ENCODE measurements at places on chromosomes 12 and 14.

GRCh38 chr12:67137256-67137655 is 131.9 kb upstream of the CAND1 start:
- no peak for DNase-seq

GRCh38 chr12:95105540-95105939 is 32.1 kb upstream of the NR2C1 start:
- no peak for DNase-seq

GRCh38 chr12:89663577-89664357 is 44.9 kb downstream of the ATP2B1 start:
- no peak for DNase-seq

DNA sequence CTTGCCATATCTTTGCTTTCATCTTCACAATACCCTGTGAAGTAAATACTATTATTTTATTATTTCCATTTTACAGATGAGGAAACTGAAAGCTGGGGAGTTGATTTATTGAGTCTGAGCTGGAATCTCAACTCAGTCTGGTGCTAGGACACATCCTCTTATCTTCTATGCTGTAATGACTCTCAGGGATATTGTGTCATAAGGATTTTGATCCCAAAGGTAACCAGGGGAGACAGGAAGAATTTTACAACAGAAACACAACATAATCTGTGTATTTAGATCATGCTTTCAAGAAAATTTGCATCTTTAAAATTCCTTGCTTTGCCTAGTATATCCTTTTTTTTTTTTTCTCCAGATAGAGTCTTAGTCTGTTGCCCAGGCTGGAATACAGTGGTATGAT is 123.3 kb upstream of the BTG1 start:
- no peak for DNase-seq

DNA sequence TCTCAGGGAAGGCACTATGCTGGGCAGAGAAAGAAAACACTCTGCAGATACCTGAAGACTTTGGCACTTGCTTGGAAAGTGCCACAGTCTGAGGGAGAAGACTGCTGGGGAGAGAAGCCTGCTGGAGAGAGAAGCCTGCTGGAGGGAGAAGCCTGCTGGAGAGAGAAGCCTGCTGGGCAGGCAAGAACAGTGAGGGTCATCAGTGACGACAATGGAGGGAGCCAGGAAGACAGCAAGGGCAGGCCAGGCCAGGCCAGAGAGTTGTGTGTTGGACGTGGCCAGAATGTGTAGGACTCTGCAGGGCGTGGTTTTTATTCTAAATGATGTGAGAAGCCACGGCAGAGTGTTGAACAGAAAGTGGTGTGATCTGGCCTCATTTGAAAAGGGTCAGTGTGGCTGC is 185.3 kb upstream of the ABCD2 start:
- DNase-seq, result no peak

GRCh38 chr14:86299994-86300393 is 770.0 kb downstream of the FLRT2 start:
- no peak for DNase-seq

GRCh38 chr14:99944241-99944651 is 121.0 kb upstream of the EVL start:
- DNase-seq, result no peak

- no peak for DNase-seq
These were observed 680.9 kb downstream of the TMEM121 start for GRCh38 chr14:106207316-106207715.

- DNase-seq, result no peak
These were observed 49.2 kb upstream of the PNMA1 start for GRCh38 chr14:73763396-73763795.

DNA sequence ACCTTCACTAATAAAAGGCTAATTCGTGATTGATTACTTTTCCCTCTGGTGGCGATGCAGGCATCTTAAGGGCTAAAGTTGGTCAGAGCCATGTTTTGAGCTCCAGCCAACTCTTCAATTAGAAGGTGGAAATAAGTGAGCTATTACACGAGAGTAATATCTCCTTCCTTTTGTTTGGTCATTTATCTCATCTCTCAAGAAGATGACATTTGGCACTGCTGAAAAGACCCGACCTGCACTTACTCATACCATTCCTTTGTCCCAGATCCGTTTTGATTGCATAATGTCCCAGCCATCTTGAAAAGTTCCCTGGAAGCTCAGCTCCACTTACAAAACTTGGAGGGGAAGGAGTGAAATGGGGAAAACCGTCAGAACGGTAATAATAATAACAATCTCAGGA is 316.2 kb downstream of the VRK1 start:
- DNase-seq, result no peak

GRCh38 chr12:124633365-124634362 is 66.3 kb upstream of the NCOR2 start:
- no peak for DNase-seq

- DNase-seq, result no peak
These were observed 7.4 kb downstream of the GLIPR1L1 start for GRCh38 chr12:75341873-75342272.

- DNase-seq, result no peak
These were observed at the start of gene MYH7 for GRCh38 chr14:23435543-23436326. MYH7 (minus strand) TSS chr14:23435660; CDS start chr14:23433732, 1,928 bp downstream.

DNA sequence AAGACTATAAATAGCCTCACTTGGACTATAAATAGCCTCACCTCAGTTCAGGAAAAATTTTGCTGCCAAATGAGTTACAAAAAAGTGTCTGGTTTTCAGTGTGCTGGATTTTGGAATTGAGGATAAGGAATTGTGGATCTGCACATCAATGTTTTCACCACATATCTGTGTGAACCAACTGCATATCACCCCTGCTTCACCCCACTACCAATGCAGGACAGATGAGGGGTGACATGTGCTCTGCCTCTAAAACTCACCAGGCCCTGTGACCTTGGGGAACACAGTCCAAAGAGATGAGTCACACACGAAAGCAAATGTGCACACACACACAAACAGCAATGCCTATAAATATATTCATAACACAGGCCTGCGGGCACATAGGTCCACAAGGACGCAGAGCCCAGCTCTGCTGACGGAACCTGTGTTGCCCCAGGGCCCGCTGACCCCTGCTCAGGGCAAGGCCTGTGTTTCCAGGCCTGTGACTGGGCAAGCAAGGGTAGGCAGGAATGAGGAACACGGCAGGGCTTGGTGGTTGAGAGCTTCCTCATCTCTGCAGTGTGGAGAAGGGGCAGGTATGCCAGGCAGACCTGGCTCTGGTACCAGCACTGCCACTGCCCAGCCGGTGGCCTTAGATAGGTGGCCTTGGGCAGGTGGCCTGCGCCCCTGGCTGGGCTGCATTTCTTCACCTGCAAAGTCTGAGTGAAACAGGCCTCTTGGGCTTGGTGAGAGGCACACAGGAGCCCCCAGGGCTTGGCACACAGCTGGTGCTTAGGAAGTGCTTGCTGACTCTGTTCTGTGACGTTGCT is 82.4 kb downstream of the ARL6IP4 start:
- DNase-seq, result no peak

DNA sequence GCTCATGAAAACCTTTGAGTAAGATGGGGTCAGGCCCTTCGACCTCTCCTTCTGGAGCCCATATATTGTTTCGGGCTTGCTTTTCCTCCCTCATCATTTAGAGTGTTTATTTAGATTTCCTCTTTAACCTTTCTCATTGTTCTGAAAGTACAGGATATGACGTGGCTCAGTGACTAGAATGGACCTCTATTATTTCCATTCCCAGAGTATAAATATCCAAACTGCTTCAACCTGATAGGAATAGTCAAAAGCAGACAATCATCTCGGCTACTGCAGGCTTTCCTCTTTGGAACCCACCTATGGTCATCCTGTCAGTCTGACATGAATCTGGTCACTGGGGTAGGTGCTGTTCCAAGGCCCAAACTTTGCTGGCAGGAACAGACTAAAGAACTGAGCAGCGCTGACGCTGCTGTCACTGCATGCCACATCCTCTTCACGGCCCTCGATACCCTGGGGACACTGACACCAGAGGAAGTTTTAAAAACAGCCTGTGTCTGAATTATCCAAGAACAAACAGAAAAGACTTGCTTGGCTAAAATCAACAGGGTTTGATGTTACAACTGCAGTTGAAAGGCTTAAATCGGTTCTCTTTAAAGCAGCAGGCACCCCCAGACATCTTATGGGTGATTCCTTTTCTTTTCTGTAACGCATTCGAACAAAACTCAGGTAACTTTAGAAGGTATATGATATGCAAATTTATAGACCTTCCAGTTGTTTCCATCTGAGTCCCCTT is 5.0 kb upstream of the DDX47 start:
- DNase-seq, result no peak

GRCh38 chr12:68157380-68157779 is 2.2 kb downstream of the IFNG start:
- DNase-seq, result no peak

GRCh38 chr12:108319277-108320234 is 19.6 kb downstream of the CMKLR1 start:
- no peak for DNase-seq

DNA sequence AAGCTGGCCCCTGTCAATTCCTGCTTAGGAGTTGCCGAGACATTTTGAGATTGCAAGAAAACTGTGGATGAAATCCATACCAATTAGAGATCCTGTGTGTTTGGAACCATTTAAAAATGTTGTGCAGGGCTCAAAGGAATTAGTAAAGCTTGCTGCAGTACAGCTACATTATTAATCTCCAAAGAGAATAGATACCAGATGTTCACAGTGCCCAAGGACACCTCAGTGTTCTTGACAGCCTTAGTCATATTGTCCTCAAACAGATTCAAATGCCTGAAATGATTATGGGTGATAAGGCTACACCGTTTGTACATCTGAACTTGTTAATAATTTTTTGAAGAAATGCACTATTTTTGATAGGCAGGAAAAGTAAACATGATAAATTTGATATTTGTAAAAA is 164.6 kb downstream of the MSRB3 start:
- no peak for DNase-seq

GRCh38 chr12:115984616-115985015 is 292.9 kb downstream of the MED13L start:
- no peak for DNase-seq

DNA sequence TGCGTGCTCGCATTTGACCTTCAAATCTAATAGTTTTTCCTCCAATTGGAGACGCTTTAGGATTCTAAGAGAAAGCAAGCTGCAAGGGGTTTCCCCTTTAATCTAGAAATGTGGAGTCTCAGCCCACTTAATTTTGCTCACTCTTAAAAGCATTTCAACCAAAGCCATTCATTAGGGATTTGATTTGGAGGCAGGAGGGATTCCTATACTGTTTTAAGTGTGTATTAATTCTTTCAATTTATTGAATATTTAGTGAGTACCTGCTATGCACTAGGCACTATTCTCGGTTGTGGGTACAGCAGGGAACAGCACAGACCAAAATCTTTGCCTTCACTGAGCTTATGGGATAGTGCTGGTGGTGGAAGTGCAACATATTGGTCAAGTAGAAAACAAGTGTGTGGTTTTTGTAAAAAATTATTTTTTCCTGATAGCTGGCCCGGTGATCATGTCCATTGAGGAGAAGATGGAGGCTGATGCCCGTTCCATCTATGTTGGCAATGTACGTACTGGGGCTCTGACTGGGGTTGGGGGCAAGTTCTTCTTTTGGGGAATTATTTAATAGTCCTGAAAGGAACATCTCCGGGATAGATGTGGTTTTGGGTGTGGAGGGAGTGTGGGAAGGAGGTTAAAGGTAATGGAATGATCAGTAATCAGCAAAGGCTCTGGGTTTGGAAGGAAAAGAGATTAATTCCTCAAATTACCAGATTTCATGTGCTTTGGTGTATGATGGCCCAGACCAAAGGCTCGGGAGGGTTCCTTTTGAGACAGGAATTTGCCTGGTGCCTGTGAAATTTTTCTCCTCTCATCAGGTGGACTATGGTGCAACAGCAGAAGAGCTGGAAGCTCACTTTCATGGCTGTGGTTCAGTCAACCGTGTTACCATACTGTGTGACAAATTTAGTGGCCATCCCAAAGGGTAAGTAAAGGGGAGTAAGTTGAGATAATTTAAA is 1.6 kb downstream of the PABPN1 start:
- no peak for DNase-seq

- peak; percentile 45 for DNase-seq
These were observed 58.1 kb upstream of the CCND2 start for GRCh38 chr12:4215229-4216186.

- DNase-seq, result no peak
These were observed 219.6 kb upstream of the C14orf180 start for GRCh38 chr14:104359969-104360442.

DNA sequence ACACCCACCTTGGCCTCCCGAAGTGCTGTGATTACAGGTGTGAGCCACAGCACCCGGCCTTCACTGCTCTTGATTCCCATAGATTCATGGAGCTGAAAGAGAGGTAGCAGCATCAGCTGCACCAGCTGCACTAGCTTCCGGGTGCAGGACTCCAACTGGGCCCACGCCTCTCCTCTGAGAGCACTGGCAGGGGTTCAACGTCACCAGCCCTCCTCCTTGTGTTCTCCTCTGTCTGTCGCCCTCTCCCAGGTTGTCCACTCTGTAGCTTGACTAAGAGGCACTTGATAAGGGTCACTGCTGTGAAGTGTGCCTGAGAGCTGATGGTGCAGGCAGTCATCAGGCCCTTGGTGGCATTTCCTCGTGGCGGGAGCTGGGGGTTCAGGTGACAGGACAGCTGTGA is 28.3 kb downstream of the MLXIP start:
- no peak for DNase-seq

GRCh38 chr14:70113211-70113610 is 75.5 kb downstream of the SLC8A3 start:
- DNase-seq, result no peak

DNA sequence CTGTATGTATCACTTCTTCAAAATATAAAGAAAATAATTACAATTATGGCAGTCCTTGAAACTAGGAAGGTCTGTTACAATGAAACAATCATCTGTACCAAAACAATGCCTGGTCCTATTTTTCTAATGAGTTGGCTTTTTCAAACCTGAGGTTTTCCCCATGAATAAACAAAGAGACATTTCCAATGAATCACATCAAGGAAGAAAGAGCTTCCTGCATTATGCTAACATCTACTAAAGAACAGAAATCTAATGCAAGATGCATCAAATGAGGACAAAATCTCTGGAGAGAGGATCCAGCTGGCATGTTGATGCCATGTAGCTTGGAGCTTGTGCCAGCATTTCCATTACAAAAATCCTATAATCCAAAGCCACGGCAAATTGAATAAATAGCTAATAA is 29.3 kb downstream of the NIN start:
- DNase-seq, result no peak

DNA sequence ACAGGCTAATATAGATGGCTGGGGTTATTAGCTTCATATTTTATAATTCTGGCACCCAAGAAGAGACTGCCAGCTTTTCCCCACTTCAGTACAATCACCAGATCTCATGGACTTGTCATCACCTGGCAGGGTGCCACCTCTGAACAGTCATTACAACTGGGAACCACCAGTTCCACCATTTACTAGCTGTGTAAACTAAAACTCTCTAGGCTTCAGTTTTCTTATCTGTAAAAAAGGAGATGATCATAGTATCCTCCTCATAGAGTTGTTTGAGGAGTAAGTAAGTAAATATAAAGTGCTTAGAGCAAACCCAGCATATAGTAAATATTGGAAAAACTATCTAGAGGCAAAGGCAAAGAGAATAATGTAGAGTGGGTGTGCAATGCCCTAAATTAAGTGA is 19.3 kb downstream of the CPNE8 start:
- DNase-seq, result no peak

GRCh38 chr14:93713726-93714405 is 74.4 kb downstream of the PRIMA1 start:
- DNase-seq, result no peak

GRCh38 chr14:87080146-87080545 is 912.8 kb downstream of the GALC start:
- DNase-seq, result no peak

- DNase-seq, result no peak
These were observed 27.0 kb downstream of the TUNAR start for GRCh38 chr14:95903616-95904107.

- no peak for DNase-seq
These were observed 48.3 kb downstream of the RFX4 start for GRCh38 chr12:106631150-106631549.

GRCh38 chr12:114018669-114019068 is 52.5 kb upstream of the RBM19 start:
- DNase-seq, result no peak

Data from GM18507 (cell line).